Activated naive CD8-positive, alpha-beta T cell treated with anti-CD3 and anti-CD28 coated beads, Interleukin-2, amount 50 U/mL, for 16 hours (primary cell): ENCODE measurements at places on chromosomes 11 and 22.

GRCh38 chr11:47489395-47489755 lies 40.4 kb upstream of the RAPSN start:
- DNase-seq = no peak

DNA sequence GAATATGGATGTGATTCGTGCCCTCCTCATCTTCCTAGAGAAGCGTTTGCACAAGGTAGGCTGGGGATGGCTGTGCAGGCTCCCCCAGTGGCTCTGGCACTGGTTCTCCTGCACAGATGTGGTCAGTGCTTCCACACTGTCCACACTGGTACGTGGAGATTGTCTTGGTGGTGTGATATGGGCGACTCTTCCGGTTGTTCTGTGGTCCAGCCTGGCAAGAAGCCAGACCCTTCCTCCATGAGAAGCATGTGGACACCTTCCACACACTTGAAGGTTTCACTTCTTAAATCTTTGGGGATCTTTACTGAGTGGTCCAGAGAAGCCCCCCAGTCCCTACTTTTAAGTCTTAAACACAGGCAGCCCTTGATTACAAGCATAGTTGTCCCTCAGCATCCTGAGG lies 3.8 kb downstream of the RIC8A start:
- no peak for DNase-seq

DNA sequence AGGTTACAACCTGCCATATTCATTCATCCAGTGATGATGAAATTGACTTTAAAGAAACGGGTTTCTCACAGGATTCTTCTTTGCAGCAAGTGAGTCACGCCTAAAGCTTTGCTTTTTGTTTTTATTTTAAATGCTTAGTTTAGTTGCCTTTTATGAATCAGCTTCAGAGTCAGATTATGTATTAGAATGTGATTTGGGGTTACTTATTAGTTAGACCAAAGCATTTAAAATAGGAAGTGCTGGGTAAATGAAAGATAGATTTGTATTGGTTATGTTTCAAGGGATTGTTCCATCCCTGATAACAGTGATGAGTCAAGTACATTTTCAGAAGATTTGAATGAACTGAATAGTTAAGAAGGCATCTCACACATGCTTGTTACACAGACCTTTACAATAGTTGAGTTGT lies 101.3 kb upstream of the GAL start:
- no peak for DNase-seq

GRCh38 chr11:63132985-63133775 lies 10.8 kb downstream of the SLC22A24 start:
- DNase-seq = no peak

- no peak for DNase-seq
Observed at GRCh38 chr11:1127664-1128162, 30.0 kb upstream of the MUC5AC start.
